ENCODE measurements at places on chromosomes 1 and 21.

DNA sequence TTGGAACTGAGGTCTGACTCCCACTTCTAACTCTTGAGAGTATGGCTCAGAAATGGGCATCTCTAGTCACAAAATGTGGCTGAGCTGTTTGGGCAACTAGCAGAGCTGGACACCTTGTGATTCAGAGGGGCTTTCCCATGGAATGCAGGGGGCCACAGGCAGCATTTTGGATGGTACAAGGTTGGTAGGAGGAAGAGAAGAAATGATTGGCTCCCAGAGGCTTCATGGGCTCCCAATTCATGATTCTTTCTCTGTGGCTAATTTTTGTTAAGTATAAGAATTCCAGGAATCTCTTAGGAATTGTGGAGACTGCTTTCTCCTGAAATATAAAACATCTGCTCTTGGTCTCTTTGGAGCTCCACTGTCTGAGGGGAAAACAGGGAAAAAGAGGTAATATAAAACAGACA lies 49.7 kb downstream of the PBX1 start:
- no peak for DNase-seq

DNA sequence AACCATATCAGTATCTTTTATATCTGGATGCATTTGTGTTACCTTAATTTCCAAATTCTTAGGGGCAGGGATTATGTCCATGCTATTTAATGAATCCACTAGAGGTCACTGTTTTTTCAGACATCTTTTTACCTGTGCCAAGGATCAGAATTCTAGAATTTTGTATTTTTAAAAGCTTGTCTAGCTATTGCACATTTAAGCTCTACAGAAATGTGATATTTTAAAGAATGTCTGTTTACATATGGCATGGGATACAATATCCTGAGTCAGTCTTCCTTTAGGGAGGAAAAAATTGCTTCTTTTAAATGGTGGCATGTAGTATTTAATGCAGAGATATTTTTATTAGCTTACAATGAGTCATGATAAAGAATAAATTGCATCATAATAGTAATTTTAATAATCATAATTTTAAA lies 11.3 kb downstream of the RPAP2 start:
- no peak for DNase-seq

DNA sequence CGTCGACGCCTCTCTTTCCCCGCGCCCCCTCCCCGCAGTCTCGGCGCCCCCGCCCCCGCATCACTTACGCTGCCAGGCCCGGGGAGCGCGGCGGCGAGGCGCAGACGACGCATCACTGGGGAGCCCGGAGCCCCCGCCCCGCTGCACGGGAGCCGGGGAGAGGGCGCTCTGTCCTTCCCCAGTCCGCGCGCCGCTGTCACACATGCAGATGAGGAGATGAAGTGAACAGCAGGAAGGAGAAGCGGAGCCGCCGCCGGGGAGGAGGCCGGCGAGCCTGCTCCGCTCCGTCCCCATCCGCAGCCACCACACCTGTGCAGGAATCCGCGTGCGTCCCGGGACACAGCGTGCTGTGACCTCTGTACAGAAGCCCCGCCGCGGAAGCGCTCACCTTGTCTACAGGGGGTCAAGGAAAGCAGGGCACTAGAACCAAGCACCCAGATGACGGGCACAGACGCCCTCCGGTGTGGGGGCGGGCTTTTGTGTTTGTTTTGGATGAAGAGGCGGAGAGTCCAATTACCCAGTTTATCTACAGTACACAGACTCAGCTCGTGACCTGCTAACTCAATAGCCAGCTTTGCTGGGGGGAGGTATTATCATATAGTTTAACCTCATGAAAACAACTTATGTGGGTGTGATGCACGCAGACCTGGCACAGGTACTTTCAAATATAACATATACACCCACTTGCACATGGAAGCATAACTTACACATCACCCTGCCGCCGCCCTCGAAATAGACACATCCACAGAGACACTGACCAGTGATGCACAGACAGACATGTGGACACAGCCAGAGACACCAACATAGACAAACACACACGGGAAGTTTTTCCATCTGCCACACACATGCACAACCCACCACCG lies 12.4 kb downstream of the KLHDC8A start:
- no peak for DNase-seq

GRCh38 chr1:102853136-102853535 lies 255.2 kb downstream of the COL11A1 start:
- no peak for DNase-seq

- no peak for DNase-seq
Observed at GRCh38 chr1:17529381-17529780, 10.1 kb upstream of the ARHGEF10L start.

DNA sequence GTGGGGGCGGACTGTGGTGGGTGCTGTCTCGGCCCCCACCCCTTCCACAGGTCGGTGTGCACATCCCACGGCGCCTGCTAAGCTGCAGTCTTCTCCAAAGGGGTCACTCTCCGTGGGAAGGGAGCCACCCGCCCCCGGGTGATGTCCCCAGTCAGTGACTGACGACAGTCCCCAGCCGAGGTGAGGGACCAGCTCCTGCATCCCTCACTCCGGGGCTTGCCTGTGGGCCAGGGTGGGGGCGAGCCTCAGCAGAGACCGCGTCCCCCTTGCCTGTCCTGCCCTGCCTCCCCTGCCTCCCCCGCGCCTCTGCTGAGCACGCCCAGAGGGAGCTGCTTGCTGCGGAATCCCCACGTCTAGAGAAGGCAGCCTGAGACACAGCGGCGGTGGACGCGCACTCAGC lies 35.9 kb upstream of the PDE9A start:
- DNase-seq, result no peak

DNA sequence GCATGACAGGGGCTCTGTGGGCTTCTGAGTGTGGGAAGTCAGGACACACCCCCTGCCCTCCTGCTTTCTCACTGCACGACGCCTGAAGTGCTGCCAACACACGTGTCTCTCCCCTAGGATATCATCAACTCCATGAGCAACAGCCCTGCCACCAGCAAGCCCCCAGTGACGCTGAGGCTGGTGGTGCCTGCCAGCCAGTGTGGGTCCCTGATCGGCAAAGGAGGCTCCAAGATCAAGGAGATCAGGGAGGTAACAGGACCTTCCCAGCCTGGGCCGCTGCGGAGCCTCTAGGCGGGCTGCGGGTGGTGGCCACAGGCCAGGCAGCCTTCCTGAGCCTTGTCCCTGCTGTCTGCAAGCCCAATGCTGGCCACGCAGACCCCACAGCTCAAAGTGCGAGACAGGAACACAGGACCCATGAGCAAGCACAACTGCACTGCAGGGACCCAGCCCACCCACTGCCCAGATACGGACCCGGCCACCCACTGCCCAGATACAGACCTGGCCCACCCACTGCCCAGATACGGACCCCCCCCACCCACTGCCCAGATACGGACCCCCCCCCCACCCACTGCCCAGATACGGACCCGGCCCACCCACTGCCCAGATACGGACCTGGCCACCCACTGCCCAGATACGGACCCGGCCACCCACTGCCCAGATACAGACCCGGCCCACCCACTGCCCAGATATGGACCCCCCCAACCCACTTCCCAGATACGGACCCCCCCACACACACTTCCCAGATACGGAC lies 72.2 kb upstream of the COL6A1 start:
- no peak for DNase-seq

GRCh38 chr1:182888736-182889531 lies 49.8 kb downstream of the DHX9 start:
- DNase-seq, result no peak

DNA sequence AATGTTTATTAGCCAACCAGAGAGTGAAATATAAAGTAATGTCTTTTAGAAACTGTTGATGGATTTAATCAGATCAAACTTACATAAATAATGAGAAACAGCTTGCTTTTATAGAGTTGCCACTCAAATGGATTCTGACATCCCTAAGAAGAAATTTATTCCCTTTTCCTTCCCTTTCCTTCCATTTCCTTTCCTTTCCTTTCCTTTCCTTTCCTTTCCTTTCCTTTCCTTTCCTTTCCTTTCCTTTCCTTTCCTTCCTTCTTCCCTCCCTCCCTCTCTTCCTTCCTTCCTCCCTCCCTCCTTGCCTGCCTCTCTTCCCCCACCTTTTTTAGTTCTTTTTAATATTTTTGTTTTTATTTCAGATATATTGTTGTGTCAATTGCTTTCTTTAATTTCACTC lies 27.3 kb downstream of the PRRX1 start:
- DNase-seq, result no peak

DNA sequence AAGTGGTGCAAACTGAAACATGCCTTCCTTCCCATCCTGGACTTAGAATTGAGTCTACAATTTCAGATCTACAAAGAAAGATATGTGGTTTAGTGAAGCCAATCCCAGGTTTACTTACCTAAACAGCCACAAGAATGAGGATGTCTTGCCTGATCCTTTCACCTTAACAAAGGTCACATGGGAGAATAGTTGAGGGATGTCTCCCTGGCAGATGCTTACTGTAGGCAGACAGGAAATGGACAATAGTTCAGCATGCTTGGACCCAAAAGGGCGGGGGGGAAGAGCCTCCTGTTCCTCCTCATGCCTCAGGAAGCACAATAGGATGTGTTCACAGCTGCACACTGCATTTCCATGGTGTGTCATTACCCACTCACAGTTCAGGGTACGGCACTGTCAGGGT lies 492.7 kb upstream of the USP24 start:
- no peak for DNase-seq

GRCh38 chr1:116008656-116009390 lies 32.5 kb downstream of the SLC22A15 start:
- DNase-seq, result no peak

- peak; percentile 99 for DNase-seq
Observed at GRCh38 chr21:21897275-21897883, 899.2 kb downstream of the NCAM2 start.

GRCh38 chr1:2158272-2158671 lies 36.3 kb downstream of the FAAP20 start:
- DNase-seq, result no peak

DNA sequence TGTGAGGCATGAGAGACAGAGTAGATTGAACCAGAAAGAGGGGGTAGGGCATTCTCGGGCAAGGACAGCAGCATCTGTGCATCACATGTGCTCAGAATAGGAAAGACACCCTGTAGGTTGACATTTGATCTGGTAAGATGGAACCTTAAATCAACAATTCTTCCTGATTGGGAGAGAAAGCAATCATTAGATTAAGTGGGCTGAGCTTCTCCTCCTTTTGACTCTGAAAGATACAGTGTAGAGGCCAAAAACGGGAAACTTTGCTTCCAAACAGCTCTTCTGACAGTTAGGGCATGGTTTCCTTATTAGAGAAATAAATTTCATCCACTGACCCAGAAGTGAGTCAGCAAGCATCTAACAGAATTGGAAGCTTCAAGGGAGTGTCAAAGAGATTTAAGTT lies 9.7 kb downstream of the KIF14 start:
- no peak for DNase-seq

DNA sequence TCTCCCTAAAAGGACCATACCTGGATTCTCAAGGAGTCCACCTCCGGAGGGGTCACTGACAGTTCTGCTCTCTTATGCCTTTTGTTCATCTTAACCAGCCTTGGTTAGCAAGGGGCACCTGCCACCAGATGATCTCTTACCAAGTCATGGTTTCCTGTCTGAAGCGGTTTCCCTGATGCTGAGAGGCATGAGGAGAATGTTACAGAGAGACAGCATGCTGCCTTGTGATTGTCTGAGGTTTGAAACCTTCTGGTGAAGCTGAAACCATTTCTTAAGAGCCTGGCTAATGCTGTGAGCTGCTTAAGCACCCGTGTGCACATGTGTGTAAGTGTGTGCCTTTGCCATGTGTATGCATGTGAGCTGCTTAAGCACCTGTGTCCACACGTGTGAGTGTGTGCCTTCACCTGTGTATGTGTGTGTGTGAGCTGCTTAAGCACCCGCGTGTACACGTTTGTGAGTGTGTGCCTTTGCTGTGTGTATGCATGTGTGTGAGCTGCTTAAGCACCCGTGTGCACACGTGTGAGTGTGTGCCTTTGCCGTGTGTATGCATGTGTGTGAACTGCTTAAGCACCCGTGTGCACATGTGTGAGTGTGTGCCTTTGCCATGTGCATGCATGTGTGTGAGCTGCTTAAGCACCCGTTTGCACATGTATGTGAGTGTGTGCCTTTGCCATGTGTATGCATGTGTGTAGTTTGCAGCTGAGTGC lies 136.4 kb upstream of the COL6A1 start:
- DNase-seq, result no peak

- DNase-seq, result no peak
Observed at GRCh38 chr21:16258844-16259611, 529.2 kb downstream of the USP25 start.

GRCh38 chr1:173042806-173043205 lies 7.9 kb downstream of the TNFSF18 start:
- no peak for DNase-seq

GRCh38 chr1:42037161-42037560 lies 116.0 kb upstream of the GUCA2B start:
- DNase-seq, result no peak

Measured in LNCaP clone FGC (cell line).